ENCODE measurements at places on chromosomes 12 and 14. TPM values are rescaled to one million over a fixed set of nuclear protein-coding genes. Genes with fewer than 3 reads are reported as not detected.

GRCh38 chr12:26773313-26774104, 59.5 kb downstream of the ITPR2 start:
- no peak for DNase-seq

- DNase-seq = no peak
Measured at GRCh38 chr14:80713076-80713850, 228.3 kb downstream of the CEP128 start.

GPRC5A gene
- total RNA-seq = 0.02 TPM

DNA sequence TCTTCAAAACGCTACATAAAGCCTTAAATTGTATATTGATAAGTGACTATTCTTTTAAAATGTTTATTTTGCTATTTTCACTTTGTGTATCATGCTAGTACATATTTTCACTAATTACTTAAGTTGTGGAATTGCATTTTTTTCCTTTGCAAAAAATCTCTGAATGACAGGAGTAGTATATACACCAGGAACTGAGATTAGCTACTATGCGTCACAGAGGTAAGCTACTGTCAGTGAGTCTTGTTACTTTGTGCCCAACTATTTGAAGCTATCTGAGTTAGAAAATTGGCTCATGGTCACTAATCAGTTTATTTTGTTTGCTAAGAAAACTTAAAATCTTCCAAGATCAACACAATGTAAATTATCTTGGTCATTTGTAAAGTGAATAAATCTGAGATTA, 887.4 kb downstream of the TMTC2 start:
- DNase-seq = no peak

DNA sequence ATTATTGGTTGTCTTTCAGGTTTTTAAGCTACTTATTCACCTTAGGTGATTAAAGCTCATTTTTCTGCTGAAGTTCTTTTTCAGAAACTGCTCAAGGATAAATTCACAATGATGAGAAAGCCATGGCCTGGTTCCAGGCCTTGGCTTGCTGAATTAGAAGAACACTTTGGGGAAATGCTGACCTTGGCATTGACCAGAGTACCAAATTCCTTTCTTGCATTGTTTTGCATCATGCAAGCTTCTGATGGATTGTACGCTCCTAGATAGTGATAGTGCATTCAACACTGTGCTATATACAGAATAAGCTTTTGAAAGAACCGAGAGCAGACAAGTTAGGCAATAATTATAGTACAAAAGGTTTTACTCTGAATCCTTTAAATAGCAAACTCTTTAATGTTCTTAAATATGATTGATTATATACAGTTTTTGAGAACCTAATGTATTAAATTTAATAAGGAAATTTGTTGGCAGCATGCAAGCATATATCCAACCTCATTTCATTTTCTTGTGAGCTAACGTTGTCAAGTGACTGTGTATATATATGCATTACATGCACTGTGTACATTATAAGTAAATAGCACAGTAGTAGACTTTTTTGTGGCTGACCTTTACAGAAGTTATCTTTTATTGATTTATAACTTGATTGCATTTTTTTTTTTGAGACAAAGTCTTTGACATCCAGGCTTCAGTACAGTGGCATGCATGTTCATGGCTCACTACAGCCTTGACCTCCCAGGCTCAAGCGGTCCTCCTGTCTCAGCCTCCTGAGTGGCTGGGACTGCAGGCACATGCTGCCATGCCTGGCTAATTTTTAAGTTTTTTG, 99.2 kb downstream of the DIP2B start:
- DNase-seq = no peak

GRCh38 chr12:75725521-75726111, 214.2 kb upstream of the KRR1 start:
- DNase-seq = no peak

GRCh38 chr14:95494456-95494855, 22.0 kb downstream of the SYNE3 start:
- no peak for DNase-seq

NANOG gene
- total RNA-seq = not detected

DNA sequence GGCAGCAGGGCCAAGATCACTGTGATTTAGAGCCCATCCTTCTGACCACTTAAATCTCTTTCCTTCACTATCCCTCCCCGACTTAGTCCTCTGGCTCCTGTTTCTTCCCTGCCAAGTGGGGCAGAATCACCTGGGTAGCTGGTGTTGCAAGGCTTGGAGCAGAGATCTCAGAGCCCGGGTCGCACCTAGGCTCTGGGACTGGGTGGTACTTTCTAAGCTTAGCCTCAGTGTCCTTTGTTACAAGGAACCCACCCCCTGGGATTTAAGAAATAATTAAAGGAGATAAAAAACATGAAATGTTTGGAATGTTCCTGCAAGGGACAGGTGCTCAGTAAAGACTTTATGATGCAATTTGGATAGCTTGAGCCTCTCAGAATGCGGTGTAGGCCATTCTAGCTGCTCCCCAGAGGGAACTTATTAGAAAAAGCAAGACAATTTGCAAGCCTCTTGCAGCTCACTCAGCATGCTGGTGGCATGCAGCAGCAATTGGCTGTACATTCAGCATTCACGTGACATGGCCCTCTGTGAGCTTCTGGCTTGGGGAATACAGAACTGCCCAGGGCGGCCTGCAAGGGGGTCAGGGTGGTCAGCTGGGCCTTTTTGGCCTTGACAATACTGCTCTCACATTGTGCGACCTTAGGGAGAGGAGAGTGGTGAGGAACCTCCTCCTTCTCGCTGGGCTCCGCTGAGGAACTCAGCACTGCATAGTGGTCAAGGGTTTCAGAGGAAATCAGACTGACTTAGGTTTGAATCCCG, 16.8 kb downstream of the C14orf132 start:
- DNase-seq = no peak

- DNase-seq = no peak
Measured at GRCh38 chr14:59341858-59342477, 123.2 kb downstream of the GPR135 start.

GRCh38 chr12:87846045-87846444, 183.2 kb downstream of the C12orf50 start:
- DNase-seq = no peak
